ENCODE measurements at places on chromosomes 7 and 10. TPM values are rescaled to one million over a fixed set of nuclear protein-coding genes. Genes with fewer than 3 reads are reported as not detected.
A peak's percentile ranks its signal among the peaks of the same experiment; 100 is the strongest.

Gene HECW1
- not detected for total RNA-seq

DNA sequence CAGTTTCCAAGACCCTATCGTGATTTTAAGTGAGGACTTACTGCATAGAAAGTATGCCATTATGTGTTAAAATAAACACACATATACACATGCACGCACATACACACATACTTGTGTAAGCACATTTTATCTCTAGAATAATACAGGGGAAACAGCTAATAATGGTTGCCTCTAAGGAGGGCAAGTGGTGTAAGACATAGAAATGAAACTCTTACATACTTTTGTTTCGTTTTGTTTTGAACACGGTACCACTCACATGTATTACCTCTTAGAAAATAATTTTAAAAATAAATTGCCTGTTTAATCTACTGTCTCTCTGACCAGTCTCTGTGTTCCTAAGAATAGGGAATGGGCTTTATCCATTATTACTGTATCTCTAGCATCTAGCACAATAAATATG lies 49.2 kb downstream of the HERPUD2 start:
- H3K27ac ChIP-seq, result peak overlapping the region; percentile 91
- no peak overlapping the region for H3K4me3 ChIP-seq
- H3K4me1 ChIP-seq, result peaks cover 42% of the 10 kb centered on the region
- H3K36me3 ChIP-seq, result peaks cover 5% of the 10 kb centered on the region
- DNase-seq, result no peak

GRCh38 chr10:36157486-36157885 lies 515.4 kb upstream of the FZD8 start:
- DNase-seq, result no peak
- H3K36me3 ChIP-seq, result no peaks in the 10 kb centered on the region
- H3K27ac ChIP-seq, result no peak overlapping the region
- no peaks in the 10 kb centered on the region for H3K4me1 ChIP-seq

Gene CYP26C1
- not detected for total RNA-seq

GRCh38 chr10:130623680-130624267 lies 487.6 kb downstream of the GLRX3 start:
- no peaks in the 10 kb centered on the region for H3K4me1 ChIP-seq
- H3K4me3 ChIP-seq, result no peak overlapping the region
- H3K36me3 ChIP-seq, result no peaks in the 10 kb centered on the region
- no peaks in the 10 kb centered on the region for H3K27me3 ChIP-seq
- H3K27ac ChIP-seq, result no peak overlapping the region
- no peak for DNase-seq

Gene IKZF1
- 427 TPM for total RNA-seq

Gene MPLKIP
- 36.1 TPM for total RNA-seq

Gene CACNB2
- total RNA-seq, result not detected

Gene ZNF853
- 3.2 TPM for total RNA-seq

DNA sequence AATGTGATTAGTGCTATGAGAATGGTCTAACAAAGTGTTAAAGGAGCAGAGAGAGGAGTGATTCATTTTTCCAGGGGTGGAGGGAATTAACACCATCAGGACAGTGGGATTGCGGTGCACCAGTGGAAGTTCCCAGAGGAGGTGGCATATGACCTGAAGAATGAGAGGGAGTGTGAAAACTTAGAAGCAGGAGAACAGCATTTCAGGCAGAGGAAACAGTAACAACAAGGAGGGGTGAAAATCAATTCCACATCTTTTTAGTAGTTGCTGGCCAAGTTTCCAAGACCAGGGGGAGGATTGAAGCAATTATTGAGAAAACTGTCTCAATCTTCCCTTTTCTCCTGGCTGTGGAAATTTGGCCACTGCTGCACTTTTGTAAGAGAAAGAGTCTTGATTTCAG lies 23.7 kb upstream of the CCDC172 start:
- no peak for DNase-seq
- peaks cover 1% of the 10 kb centered on the region for H3K36me3 ChIP-seq
- no peak overlapping the region for H3K27ac ChIP-seq
- H3K27me3 ChIP-seq, result no peaks in the 10 kb centered on the region

DNA sequence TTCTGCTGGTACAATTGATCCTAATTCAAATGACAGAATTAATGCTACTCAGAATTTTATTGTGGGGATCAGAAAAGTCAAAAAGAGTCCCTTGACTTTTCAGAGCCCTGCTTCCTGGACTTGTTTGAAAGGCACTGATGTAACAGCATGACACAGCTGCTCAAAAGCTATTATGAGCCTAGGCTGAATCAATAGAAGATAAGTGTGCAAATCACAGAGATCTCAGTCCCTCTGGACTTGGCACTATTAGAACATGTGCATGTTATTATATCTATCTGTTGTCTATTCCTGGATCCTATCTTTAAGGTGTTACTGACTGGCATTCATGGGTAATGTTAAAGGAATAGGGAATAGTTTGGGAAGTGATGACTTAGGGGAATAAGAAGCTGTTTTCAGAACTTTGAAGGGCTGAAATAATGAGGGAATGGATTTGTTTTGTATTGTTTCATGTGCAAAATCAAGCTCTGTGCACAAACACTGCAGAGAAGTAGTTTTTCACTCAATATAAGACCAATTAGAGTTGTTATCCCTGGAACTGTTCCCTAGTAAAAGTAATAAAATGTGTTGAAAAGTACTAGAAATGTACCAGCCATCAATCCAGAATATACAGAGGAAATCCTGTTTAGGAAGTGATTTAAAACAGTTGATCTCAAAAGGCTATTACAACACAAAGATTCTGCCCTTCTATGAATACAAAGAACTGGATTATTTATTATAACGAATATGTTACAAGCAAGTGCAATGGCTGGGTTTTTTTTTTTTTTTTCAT lies 814.9 kb upstream of the C7orf33 start:
- no peak for DNase-seq
- no peaks in the 10 kb centered on the region for H3K27me3 ChIP-seq
- H3K27ac ChIP-seq, result no peak overlapping the region

DNA sequence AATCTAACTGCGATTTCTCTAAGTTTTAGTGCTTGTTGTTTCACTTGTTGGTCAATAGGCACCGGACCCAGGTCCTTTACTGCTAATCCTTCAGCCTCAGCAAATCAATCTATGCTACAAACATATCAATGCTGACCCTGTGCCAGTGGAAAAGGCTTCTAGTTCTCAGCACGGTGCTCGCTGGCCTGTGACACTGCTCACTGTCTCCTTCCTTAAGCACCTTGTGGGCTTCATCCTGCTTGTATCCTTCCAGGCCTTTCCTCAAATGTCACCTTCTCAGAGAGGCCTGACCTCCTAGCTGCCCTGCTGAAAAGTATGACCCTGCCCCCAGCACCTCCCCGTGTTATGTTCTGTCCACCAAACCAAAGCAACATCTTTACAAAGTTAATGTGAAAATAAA lies 201.2 kb upstream of the FRMD4A start:
- peak overlapping the region; percentile 20 for H3K27ac ChIP-seq
- no peaks in the 10 kb centered on the region for H3K27me3 ChIP-seq
- H3K36me3 ChIP-seq, result peaks cover 11% of the 10 kb centered on the region
- no peak for DNase-seq
- H3K4me1 ChIP-seq, result peaks cover 98% of the 10 kb centered on the region
- H3K4me3 ChIP-seq, result no peak overlapping the region

- peaks cover 18% of the 10 kb centered on the region for H3K4me1 ChIP-seq
- no peaks in the 10 kb centered on the region for H3K27me3 ChIP-seq
- DNase-seq, result no peak
- no peak overlapping the region for H3K4me3 ChIP-seq
- no peak overlapping the region for H3K27ac ChIP-seq
Observed at GRCh38 chr10:317926-318325, 182.7 kb downstream of the ZMYND11 start.

- H3K27me3 ChIP-seq, result no peaks in the 10 kb centered on the region
- H3K4me1 ChIP-seq, result peaks cover 75% of the 10 kb centered on the region
- H3K36me3 ChIP-seq, result peaks cover 24% of the 10 kb centered on the region
- peak overlapping the region; percentile 11 for H3K4me3 ChIP-seq
Observed at GRCh38 chr10:5782174-5782573, 31.1 kb downstream of the GDI2 start.

DNA sequence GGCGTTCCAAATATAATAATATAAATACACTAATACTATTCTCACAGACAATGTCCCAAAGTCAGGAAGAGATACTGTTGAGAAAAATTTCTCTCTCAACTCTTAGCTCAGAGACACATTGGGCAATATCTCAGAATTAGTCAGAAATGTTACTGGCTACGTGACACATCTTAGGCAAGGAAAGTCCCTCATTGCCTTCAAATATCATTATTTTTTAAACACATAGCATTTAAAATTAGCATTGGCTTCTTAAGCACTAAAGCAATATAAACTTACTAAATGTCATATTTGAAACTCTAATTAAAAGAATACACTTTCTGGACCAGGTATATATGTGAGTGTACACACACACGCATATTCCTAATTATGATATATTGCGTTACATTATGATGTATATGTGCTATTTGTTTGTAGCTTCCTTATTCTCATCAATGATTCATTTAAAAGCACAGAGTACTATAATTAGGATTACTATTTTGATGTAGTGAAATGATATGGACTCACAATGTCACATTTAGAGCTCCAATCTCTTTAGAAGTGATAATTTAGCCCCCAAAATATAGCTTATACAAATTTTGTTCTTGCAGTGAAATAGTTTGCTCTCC lies 255.8 kb downstream of the TWIST1 start:
- H3K4me3 ChIP-seq, result no peak overlapping the region
- no peak overlapping the region for H3K27ac ChIP-seq
- peaks cover 7% of the 10 kb centered on the region for H3K4me1 ChIP-seq
- no peak for DNase-seq

DNA sequence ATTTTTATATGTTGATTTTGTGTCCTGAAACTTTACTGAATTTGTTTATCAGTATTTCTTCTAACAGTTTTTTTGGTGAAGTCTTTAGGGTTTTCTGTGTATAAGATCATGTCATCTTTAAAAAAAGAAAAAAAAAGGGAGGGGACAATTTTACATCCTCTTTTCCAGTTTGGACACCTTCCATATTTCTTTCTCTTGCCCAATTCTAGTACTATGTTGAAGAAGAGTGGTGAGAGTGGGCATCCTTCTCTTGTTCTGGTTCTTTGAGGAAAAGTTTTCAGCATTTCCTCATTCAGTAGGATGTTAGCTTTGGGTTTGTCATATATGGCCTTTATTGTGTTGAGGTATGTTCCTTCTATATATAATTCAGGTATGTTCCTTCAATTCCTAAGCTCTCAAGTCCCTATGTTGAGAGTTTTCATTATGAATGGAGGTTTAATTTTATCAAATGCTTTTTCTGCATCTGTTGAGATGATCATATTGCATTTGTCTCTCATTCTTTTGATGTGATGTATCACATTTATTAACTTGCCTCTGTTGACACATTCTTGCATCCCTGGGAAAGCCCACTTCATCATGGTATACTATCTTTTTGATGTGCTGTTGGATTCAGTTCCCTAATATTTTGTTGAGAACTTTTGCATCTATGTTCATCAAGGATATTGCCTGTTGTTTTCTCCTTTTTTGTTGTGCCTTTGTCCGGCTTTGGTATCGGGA lies 12.1 kb downstream of the TAS2R40 start:
- H3K4me1 ChIP-seq, result no peaks in the 10 kb centered on the region
- peaks cover 14% of the 10 kb centered on the region for H3K36me3 ChIP-seq
- H3K27me3 ChIP-seq, result peaks cover 12% of the 10 kb centered on the region
- no peak for DNase-seq

Gene CDNF
- 3.2 TPM for total RNA-seq

- no peak overlapping the region for H3K4me3 ChIP-seq
- no peaks in the 10 kb centered on the region for H3K27me3 ChIP-seq
- DNase-seq, result no peak
- no peak overlapping the region for H3K27ac ChIP-seq
- H3K36me3 ChIP-seq, result no peaks in the 10 kb centered on the region
Observed at GRCh38 chr7:125184801-125185200, 255.2 kb upstream of the POT1 start.

DNA sequence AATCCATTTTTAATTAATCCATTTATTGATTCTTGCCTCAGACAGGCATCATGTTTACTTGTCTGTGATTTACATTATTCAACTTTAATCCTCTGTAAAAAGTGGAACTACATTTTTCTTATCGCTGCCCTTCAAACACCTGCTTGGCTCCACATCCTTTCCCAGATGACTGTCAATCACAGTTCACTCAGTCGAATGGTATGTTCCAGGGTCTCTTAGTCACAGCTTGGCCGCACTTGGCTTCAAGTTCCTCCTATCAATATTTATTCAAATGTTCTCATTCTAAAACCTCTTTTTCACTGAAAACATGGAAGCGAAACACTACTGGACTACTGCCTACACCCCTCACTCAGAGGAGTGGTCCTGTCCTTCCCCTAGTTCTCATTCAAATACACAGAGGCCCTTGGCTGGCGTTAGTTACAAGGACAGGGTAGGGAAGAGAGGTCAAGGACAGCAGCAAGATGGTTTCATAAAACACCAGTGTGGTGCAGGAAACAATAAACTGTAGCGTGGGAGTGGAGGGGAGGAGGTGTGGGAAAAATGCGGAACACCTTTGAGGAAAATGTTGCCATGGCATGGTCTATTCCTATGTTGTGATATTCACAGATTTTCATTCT lies 143.2 kb downstream of the USP6NL start:
- no peaks in the 10 kb centered on the region for H3K36me3 ChIP-seq
- no peak overlapping the region for H3K4me3 ChIP-seq
- no peak for DNase-seq
- no peaks in the 10 kb centered on the region for H3K27me3 ChIP-seq

DNA sequence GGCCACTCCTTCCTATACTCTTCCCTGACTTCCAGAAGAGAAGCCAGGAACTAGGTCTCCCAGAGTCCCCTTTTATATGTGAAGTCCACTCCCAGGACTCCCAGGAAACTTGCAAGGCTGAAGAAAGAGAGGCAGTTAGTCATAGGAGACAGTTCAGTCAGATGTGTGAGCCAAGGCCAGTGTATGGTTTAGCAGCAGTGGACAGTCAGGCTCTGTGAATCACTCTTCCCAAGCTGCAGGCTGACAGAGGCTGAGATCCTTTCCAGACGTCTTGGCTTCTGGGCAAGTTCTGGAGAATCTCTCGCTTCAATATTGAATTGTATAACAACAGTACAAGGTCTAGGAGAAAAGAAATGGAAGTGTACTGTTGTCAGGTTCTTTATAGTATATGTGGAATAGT lies 26.9 kb downstream of the BLVRA start:
- DNase-seq, result no peak
- H3K4me3 ChIP-seq, result no peak overlapping the region
- no peaks in the 10 kb centered on the region for H3K27me3 ChIP-seq
- H3K36me3 ChIP-seq, result peaks cover 1% of the 10 kb centered on the region

Gene OR2A5
- not detected for total RNA-seq

Data from activated T-cell treated with anti-CD3 and anti-CD28 coated beads, Interleukin-2, amount 50 U/mL, for 72 hours (primary cell).